Fibroblast of skin of abdomen (primary cell): ENCODE measurements at places on chromosomes 4 and X.
A peak's percentile ranks its signal among the peaks of the same experiment; 100 is the strongest.

DNA sequence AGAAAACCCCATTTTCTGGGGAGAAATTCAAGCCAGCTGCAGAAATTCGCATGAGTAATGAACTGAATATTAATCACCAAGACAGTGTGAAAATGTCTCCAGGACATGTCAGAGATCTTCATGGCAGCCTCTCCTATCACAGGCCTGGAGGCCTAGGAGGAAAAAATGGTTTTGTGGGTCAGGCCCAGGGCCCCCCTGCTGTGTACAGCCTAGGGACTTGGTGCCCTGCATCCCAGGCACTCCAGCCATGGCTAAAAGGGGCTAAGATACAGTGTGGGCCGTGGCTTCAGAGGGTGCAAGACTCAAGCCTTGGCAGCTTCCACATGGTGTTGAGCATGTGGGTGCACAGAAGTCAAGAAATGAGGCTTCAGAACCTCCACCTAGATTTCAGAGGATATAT, 185.9 kb upstream of the GATB start:
- DNase-seq = no peak

DNA sequence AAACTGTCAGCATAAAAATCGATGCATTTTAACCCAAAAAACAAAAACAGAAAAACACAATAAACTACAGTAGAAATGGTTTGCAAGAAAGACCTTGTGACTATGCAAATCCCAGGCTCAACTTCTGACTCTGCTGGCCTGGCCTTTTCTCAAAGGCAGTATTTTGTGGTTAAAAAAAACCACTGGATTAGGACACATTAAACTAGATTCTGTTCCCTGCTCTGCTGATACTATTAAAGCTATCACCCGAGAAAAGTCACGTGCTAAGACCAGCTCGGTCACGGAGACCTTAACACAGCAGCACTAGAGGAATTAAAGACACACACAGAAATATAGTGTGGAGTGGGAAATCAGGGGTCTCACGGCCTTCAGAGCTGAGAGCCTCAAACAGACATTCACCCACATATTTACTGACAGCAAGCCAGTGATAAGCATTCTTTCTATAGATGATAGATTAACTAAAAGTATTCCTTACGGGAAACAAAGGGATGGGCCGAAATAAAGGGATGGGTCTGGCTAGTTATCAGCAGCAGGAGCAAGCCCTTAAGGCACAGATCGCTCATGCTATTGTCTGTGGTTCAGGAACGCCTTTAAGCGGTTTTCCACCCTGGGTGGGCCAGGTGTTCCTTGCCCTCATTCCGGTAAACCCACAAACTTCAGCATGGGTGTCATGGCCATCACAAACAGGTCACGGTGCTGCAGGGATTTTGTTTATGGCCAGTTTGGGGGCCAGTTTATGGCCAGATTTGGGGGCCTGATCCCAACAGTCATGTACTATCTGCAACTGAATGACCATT, 16.1 kb downstream of the CBR4 start:
- DNase-seq = peak; percentile 8

GRCh38 chr4:151850791-151851213, 90.0 kb upstream of the GATB start:
- DNase-seq = no peak

DNA sequence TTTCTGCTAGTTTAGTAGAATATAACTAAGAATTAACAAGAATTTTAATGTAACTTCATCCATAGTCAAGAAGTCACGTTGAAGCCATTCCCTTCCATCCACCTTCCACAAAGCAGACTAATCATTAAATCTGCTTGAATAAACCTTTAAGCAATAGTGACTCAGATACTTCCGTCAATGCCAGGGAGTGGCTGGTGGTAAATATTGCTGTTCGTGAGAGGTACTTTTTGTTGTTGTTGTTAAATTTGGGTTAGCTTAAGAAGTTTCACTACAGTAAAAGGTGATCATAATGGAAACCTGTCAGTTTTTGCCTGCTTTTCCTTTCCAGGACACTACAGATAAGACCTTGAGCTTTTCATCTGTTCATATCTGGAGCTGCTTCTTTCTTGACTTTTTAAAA, 316.3 kb downstream of the TMA16 start:
- DNase-seq = no peak

GRCh38 chr4:47741200-47741599, 96.7 kb downstream of the CORIN start:
- peak; percentile 58 for DNase-seq

GRCh38 chrX:3142259-3143042, 101.2 kb downstream of the ARSF start:
- no peak for DNase-seq

DNA sequence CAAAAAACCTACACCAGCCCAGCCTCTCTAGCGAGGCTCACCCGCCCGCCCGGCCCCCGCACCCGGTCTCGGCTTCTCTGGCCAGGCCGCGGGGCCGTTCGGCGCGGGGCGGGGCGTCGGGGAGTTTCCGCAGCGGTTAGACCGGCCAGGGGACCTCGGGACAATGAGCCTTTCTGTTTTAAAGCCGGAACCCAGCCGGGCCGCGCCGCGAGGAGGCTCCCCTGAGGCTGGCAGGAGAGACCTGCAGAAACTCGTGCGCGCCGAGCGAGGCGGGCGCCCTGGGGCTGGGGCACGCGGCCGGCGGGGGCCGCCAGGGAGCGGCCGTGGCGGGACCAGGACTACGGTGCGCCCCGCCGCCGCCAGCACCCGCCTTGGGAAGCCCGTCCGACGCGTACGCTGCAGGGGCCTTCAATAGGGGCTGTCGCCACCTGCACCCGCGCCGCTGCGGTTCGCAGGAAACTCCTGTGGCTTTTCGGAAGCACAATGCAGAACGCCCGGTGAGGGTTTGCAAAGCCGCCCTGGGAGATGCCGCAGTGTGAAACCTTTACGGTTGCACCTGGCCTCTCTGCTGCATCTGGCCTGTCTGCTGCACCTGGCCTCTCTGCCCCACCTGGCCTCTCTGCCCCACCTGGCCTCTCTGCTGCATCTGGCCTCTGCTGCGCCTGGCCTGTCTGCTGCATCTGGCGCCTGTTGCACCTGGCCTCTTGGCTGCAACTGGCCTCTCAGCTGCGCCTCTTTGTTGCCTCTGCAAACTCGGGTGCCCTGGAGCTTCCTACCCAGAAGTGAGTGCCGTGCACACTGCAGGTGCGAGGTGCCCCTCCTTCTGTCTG, 63.9 kb downstream of the TRAPPC11 start:
- peak; percentile 21 for DNase-seq

GRCh38 chrX:12496343-12496742, 294.9 kb upstream of the PRPS2 start:
- DNase-seq = no peak

DNA sequence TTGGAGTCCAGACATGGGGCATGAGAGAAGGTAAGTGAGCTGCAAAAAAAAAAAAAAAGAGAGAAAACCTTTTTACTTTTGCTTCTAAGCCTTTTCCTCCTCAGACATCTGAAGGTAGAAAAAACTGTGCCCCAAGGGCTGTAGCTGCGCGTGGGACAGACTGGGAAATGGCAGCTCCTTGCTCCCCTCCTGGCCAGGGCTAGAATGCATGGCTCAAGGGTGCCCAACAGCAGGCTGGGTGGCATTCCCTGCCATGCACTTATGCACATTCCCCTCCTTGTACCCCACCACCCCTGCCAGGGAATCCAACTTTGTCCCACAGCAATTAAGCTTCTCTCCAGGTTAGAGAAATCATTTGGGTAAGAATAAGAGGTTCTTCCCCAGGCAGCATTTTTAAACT, 421.2 kb downstream of the TRAM1L1 start:
- DNase-seq = no peak

DNA sequence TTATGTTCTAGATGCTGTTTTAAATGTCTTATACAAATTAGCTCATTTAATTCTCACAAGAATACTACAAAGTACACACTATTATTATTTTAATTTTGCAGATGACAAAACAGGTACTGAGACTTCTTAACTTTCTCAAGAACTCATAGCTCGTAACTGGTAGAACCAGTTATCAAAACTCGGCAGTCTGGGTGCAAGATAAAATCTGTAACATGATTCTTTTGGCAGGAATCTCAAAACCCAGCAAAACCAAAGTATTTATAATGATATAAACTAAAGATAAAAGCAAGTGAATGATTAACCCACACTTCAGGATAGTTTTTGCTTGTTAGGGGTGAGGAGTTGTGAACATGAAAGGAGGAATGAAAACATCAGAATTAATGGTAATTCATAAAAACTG, 27.6 kb downstream of the CLNK start:
- DNase-seq = no peak

- peak; percentile 73 for DNase-seq
These were observed 444.0 kb upstream of the PITX2 start for GRCh38 chr4:111066887-111067286.

DNA sequence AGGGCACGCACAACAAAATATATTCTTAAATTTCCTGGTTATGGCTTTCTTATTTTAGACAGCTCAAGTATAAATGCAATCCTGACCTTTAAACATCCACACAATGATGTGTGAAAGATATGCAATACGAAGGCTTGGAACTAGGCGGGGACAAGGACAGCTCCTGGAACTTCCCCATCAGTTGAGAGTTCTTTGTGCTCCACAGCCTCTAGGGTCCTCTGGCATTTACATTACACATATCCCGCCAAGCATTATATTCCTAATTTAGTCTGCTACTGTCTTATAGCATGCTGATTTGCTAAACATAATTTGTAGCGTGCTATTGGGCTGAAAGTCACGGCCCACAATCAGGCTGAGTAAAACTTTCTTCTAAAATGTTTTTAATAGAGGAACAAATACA, 74.4 kb downstream of the FTHL17 start:
- no peak for DNase-seq

DNA sequence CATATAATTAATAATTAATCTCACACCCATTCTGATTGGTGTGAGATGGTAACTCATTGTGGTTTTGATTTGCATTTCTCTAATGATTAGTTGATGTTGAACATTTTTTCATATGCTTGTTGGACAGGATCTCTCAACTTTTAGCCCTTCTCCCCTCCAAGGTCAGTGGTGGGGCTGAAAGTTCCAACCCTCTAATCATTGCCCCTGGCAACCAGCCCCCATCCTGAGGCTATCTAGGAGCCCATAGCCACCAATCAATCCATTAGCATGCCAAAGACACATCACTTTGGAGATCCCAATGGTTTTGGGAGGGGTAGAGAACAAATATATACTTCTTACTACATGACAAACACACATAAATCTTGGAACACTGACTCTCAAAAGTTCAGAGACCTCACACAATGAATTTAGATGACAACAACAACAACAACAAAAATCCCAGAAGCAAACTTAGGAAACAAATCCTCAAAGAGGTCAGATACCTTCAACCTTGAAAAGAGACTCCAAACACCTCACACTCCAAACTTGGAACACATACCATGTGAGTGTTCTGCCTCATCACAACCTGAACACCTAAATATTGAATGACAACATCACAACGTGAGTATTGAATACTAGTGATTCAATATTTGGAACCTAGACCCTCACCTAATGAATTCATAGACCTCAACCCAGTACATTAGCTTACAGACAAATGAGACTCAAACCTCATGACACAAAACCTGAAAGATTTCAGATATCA, 19.0 kb upstream of the PAGE4 start:
- no peak for DNase-seq

DNA sequence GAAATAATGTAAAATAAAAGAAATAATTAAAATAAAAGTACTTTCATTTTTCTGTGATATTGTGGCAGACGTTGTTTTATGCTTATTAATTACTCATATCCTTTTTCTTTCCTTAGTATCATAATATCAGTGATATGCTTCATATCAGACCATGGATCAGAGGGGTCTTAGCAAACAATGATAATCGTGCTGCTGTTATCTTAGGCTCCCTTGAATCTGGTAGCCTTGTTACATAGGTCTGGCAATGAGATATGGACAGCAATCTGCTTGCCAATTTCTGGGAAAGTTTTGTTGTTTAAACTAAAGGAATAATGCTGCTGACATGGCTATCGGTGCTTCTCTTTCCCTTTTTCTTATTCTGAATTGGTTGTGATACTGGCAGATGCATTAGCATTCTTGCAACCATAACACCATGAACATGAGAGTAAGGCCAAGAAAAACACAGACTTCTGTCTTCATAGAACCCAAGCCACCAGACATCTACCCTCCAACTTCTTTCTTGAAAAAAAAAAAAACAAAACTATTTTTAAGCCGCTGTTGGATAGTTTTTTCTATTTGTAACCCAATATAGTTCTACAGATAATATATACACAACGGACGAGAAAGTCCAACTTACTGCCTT, 16.4 kb downstream of the EPHA5 start:
- no peak for DNase-seq

- peak; percentile 14 for DNase-seq
These were observed 12.0 kb upstream of the RBBP7 start for GRCh38 chrX:16882169-16882568.

DNA sequence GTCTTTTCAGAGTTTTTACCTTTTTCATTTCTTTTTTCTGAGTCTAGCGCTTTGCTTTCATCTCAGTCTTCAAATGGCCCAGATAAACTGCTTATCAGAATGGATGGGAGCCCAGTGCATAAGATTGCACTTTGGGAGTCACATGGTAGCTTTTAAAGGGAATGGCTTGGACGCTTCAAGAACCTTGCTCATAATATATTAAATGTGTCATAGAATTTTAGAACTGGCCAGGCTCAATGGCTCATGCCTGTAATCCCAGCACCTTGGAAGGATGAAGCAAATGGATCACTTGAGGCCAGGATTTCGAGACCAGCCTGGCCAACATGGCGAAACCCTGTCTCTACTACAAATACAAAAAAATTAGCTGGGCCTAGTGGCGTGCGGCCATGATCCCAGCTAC, 68.4 kb downstream of the HMGB2 start:
- DNase-seq = no peak

DNA sequence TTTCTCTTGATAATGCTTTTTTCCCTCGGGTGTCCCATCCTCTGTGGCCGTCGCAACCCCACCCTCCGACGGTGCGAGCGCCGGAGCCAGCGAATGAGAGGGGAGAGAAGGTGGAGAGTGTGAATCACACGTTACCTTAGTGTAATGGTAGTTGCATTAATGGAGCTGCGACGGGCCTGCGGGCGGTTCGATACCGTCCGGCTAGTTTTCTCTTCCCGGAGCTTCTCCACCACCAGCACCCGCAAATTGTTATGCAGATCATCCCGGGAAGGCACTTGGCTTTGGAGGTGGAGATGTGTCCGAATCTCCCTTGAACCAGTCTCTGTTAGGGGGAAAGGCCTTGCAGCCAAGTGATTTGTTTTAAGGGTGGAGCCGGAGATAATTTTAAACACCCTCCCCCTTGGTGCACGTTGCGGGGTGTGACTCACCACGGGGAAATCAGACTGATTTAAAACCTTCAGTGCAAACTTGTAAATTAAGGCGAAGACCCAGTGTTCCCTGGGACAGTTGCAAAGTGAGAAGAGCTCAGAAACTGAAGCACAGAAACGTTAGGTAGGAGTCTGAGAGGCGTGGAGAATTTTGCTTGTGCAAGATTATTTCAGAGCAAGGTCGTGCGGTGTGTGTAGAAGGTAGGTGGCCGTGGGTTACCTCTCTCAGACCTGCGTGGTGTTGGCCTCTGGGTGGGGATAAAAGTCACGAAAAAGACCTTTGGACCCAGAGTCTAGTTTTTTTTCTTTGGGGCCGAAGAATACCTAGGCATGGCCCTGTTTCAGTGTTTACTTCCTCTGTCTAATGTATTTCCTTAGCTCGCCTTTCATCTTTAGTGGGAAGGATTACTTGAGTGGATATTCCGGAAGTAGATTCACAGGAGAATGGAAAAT, 1.3 kb downstream of the AFF1 start:
- peak; percentile 57 for DNase-seq

GRCh38 chrX:115624916-115625315, 63.9 kb downstream of the PLS3 start:
- DNase-seq = no peak
